ENCODE measurements at places on chromosomes 5 and 9.

DNA sequence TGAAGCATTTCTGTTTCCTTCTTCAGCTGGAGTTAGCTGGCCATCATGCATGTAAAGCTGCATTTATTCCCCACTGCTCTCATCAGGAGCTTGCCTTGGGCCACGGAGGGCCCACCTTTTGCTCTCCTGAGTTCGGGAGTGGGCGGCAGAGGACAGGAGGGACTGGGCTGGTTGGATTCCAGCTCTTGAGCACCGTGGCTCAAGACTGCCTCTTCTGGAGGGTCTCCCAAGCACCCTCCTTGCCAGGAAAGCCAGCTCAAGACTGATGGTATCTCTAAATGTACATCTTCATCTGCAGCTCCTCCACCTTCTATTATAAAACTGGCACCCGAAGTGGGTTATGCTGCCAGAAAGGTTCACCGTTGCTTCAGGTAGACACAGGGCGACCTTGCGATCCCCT lies 399.6 kb upstream of the IRX1 start:
- DNase-seq, result no peak

- no peak for DNase-seq
Observed at GRCh38 chr5:148224117-148224742, 14.1 kb upstream of the MARCOL start.

DNA sequence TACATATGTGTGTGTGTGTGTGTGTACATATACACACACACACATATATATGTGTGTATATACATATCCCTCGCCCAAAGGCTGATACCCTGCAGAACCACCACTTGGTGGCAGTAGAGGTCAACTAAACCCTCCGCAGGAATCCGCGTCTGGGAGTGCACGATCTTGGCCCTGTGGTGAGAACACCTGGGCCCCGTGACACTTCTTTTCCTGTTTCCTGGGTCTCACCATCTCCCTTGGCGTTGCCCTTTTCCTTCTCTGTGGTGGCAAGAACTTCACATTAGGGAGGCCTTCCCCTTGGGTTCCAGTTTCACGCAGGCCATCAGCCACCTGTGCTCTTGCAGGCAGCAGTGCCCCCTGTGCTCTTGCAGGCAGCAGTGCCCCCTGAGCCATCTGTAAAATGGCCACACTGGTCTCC lies 8.2 kb downstream of the IL9 start:
- DNase-seq, result peak; percentile 88

DNA sequence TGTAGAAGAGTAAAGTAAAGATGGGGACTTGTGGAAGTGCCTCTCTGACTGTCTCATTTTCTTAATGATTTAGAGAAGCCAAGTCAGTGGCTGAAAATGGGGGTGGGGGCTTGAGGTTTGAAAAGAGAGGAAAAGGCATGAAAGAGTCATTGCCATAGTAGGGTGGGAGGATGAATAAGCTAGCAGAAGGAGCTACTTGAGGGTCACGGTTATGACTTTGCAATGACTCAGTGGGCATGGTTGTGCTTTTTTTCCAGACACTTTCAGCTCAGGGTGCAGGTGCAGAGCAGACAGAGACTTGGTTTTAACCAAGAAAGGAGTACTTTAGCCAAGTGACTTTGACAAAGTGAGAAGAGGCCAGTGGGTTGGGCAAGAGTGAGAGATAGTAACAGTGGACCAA lies 117.8 kb downstream of the PTTG1 start:
- no peak for DNase-seq

DNA sequence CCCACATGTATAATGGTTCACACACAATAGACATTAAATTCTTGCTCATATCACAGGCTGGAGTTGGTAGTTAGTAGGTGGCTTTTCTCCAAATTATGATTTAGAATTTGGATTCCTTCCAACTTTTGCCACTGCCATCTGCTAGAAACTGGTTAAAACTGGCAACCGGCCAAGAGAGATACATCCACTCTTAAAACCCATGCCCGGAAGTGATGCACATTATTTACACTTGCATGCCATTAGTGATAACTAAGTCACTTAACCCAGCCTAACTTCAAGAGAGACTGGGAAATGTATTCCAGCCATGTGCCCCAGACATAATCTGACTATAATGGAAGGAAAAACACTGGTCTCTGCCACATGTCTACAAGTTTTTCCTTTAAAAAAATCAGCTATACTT lies 395.7 kb upstream of the SEMA6A start:
- no peak for DNase-seq

Data from trophoblast cell (in vitro differentiated cells and primary cell).